ENCODE measurements at places on chromosomes 12 and 14. TPM values are rescaled to one million over a fixed set of nuclear protein-coding genes. Genes with fewer than 3 reads are reported as not detected.

The REC8 gene
- 1.0 TPM for total RNA-seq

The ZNF268 gene
- 3.5 TPM for total RNA-seq

- DNase-seq = no peak
These were observed 54.9 kb downstream of the BEGAIN start for GRCh38 chr14:100532154-100532861.

The TMBIM6 gene
- 238 TPM for total RNA-seq

- peak; percentile 63 for DNase-seq
These were observed 559 bp upstream of the CKAP4 start for GRCh38 chr12:106248312-106248845.

DNA sequence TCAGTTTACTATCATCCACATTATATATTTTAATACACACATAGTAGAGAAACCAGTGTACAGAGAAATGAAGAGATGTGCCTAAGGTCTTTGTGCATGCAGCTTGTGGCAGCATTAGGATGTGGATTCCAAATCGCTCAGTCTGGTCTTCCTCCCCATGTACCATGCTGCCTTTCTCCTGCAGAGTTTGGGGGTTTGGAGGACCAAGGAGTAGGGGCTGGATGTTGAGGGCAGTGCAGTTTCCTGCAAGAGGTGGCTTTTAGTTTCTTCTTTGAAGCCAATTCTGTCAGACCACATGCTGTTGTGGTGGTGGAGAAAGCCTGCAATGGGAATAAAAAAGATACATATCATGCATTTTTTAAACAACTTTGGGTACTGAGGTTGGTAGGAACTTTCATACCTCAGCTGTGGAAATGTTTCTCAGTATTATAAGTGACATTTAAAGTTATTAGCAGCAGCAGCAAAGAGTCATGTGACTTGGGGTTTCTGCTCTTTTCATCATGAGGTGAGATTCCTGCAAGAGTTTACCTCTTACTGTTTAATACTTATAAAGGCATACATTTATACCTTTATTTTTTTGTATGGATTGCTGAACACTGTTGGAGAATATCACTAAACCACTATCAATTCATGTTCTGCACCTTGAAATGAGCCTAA, 34.4 kb downstream of the TESPA1 start:
- no peak for DNase-seq

The TMEM132C gene
- total RNA-seq = 0.77 TPM

GRCh38 chr14:75315144-75315543, 36.5 kb downstream of the FOS start:
- no peak for DNase-seq

DNA sequence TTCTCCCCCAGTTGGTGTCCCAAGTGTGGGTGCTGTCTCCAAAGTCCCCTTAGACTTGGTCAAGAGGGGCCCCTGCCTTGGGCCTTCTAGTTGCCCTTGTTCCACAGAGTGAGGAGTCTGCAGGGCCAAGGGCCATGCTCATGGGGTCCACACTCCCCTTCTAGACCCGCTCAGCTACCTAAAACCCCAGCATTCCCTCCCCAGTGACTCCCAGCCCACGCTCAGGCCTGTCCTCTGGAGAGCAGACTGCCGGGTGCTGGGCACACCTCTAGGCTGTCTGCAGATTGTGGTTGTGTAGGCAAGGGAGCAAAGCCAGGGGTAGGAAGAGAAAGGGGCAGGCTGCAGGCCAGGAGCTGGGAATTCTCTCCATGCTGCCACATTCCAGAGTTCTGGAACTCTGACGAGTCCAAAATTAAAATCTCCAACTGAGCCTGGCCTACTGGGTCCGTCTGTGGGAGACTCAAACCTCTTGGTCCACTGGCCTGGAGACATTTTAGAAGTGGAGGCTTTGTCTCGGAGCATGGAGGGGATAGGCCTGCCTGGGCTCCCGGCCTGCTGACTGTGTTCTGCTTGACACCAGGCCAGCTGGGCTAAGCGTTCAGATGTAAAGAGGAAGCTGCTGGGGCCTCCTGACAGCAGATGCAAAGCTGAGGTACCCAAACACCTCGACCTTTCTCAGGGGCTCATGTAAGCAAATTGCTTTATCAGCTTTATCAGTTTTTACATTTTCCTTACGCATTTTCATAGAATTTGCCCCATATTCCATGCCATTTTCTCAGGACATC, 13.7 kb upstream of the KRT5 start:
- DNase-seq = no peak

GRCh38 chr12:124279846-124280360, 15.0 kb upstream of the RFLNA start:
- no peak for DNase-seq

GRCh38 chr12:59761542-59761941, 165.7 kb downstream of the SLC16A7 start:
- DNase-seq = no peak

- DNase-seq = peak; percentile 27
These were observed 1.2 kb downstream of the SRSF9 start for GRCh38 chr12:120468325-120468820.

DNA sequence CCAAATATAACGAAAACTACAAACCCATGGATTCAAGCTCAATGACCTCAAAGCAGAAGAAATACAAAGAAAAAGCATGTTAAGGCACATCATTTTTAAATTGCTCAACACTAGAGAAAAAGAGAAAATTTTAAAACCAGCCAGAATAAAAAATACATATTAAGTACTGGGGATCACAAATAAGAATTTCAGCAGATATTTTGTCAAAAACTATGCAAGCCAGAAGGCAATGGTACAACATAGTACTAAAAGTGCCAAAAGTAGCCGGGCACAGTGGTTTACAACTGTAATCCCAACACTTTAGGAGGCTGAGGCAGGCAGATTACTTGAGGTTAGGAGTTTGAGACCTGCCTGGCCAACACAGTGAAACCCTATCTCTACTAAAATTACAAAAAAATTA, 10.2 kb downstream of the SGPP1 start:
- DNase-seq = no peak

The MAP1LC3B2 gene
- total RNA-seq = 1.4 TPM

DNA sequence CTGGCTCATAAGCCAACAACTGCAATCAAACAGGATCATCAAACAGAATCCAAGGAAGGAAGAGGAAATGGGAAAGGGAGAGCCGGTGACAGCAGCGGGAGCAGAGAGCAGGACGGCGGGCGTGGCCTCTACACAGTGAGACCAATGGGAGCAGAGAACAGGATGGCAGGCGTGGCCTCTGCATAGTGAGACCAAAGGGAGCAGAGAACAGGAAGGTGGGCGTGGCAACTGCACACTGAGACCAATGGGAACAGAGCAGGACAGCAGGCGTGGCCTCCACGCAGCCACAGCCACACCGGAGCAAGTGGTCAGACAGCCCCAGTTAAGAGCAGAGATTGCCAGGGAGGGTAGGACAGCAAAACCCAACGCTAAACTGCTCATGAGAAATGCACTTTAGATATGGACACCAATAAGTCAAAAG, 16.4 kb downstream of the LRCOL1 start:
- peak; percentile 89 for DNase-seq

DNA sequence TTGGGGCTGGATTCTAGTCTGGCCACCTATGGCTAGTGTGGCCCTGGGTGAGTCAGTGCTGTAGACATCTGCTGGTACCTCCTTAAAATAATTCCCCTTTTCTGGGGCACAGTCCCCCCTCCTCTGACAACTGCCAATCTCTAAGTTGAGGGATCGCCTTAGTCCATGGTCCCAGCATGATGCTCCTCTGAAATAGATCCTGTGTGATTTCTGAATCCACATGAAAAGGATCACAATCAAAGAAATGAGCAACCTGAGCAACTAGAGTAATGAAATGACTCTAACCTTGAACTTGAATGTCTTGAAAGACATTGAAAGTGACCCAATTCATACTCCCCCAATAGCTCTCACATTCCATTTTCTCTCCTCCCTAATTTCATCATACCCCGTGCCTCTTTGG, 332.5 kb downstream of the VRK1 start:
- no peak for DNase-seq

The EFS gene
- 0.93 TPM for total RNA-seq

- no peak for DNase-seq
These were observed 67.9 kb upstream of the LIN7A start for GRCh38 chr12:81005606-81006005.

The POTEM gene
- total RNA-seq = not detected

DNA sequence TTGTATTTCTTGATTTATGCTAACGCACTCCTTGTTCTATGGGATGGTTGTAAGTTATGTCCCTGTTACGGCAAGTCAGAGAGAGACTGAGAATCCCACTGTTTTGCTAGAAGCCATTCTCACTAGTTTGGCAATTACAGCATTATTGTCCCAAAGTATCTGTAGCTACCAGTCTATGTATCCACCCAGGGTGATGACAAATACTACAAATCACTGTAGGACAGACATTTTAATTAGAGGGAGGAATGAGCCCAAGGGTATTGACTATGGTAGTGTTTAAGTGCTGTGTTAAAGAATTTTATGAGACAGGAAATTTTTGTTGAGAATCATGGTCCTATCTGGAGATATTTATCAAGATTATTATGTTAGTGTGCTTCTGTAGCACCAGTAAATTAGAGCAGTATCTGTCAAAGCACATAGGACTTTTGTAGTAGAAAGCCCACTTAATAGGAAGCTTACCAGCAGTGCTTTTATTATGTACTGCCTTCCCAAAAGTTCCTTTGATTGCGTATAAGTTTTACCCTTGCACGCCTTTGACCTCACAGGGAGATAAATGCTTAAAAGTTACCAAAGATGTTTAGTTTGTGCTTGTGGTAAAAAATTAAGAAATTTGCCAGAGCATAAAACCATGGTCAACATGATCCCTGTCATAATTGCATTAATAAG, 10.7 kb downstream of the PRKCH start:
- DNase-seq = no peak

The EPYC gene
- total RNA-seq = not detected

The PPFIA2 gene
- total RNA-seq = 0.39 TPM

DNA sequence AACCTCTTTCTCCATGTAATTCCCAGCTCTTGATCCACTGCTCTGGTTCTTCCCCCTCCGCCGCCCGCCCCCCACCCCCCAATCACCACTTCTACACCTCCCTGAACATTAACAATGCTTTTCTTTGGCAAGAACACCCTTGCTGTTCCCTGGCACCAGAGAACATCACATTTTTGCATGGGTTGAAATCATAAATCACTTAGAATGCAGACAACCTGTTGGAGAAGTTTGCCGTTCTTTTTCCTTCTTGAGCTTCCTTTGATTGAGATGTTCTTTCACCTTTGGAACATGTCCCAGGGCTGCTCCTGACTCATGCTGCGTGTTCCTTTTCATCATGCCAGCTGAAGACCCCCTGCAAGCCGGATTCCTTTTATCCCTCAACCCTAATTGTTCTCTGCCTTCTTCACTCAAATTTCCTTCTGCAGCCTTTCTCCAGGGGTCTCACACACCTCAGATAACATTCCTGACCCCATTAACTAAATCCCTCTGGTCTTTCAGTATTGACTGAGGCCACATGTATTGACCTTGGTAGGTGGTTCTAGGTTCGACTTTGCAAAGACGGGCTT, 294.1 kb upstream of the TMPO start:
- no peak for DNase-seq

The GNB3 gene
- 0.37 TPM for total RNA-seq

The FAM90A1 gene
- total RNA-seq = not detected

The KRT5 gene
- 0.61 TPM for total RNA-seq

DNA sequence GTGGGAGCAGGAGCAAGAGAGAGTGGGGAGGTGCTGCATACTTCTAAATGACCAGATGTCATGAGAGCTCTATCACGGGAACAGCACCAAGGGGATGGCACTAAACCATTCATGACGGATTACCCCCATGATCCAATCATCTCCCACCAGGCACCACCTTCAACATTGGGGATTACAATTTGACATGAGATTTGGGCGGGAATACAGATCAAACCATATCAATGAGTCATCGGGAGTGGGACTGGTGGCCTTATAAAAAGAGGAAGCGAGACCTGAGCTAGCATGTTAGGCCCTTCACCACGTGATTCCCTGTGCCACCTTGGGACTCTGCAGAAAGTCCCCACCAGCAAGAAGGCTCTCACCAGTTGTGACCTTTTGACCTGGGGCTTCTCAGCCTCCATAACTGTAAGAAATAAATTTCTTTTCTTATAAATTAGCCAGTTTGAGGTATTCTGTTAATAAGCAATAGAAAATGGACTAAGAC, 28.7 kb downstream of the COX8C start:
- DNase-seq = no peak

DNA sequence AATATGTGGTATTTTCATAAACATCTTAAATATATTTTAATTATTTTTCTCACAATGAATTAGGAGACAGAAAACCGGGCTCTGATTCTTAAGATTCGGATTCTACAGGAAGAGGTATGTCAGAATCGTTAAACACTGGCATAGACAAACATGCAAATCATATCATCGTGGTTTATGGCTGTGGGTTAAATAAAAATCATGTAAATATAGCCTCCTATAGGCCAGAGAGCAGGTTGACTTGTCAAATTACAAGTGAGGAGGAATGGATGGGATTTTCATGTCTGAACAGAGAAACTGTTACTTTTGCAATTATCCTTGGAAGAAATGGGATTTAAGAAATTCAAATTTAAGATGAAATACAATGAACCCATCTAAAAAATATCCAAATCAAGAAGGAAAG, 74.9 kb upstream of the BCAT1 start:
- DNase-seq = no peak

DNA sequence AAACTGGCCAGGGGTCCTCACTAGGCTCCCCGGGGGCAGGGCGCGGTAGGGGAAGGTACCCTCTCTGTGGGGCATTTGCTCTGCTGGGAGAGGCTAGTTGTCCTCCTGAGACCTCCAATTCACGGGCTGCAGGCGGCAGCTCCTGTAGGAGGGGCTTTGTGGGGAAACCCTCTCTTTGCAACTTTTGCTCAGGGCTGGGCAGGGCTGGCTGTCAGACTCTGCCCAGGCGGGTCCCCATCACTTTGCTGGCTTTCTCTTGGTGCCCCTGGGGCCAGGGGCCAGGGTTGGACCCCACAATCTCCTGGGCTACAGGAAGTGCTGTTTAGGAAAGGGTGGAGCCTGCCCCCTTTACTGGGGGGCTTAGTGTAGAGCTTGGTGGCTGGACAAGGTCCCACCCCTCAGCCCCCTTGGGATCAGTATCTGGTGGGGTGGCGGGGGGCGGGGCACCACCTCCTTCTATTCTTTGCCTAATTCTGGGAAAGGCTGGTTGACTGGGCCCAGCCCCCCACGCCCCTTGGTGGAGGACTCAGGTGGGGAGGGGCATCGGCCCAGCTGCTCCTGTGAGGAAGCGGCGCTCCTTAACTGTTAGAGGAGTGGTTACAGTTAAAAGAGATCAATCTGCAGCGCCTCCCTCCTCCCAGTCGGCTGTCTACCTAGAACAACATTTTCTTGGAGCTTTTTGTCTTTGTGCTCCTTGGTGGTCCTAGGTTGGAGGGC, 918.7 kb downstream of the AACS start:
- no peak for DNase-seq

The ADAM21 gene
- 0.24 TPM for total RNA-seq

GRCh38 chr12:112380663-112381405, 1.4 kb downstream of the HECTD4 start:
- no peak for DNase-seq

The MIP gene
- not detected for total RNA-seq

GRCh38 chr12:95731519-95731958, 59.0 kb downstream of the NTN4 start:
- no peak for DNase-seq

GRCh38 chr12:45727980-45728629, 1.4 kb upstream of the ARID2 start:
- no peak for DNase-seq
